CD8-positive, alpha-beta T cell (primary cell): ENCODE measurements at places on chromosomes 6 and 20. TPM values are rescaled to one million over a fixed set of nuclear protein-coding genes. Genes with fewer than 3 reads are reported as not detected.

ADGRF5 gene
- not detected for total RNA-seq

CRYBG1 gene
- total RNA-seq: 46.2 TPM

ADGRG6 gene
- total RNA-seq: 0.54 TPM

GJA1 gene
- not detected for total RNA-seq

SLC2A10 gene
- total RNA-seq: not detected

LY6G6D gene
- total RNA-seq: not detected

- DNase-seq: no peak
These were observed 85.3 kb upstream of the FOXP4 start for GRCh38 chr6:41460742-41461336.

DNA sequence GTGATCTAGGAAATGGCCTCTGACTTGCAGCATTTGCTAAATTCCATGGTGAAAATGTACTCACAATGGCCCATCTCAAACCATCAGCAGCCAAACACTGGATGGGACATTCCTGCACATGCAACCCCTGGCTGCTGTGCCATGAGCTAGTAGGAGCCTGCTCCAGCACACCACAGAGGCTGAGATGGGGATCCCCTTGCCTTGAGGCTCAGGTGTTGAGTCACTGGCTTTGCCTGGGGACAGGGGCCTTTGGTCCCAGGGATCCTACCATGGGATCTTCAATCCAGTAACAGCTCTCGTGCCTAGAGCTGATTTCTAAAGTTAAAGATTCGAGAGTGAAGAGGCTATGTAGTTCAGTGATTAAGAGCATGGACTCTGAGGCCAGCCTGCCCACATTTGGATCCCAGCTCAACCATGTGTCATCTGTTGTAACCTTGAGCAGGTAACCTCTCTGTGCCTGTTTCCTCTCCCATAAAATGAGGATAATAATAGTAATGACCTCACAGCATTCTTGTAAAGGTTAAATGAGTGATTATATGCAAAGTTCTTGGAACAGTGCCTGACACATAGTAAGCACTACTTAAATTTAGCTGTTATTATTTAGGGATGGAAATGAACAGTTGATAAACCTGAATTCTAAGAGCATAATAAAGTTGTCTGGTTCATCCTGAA lies 16.4 kb downstream of the FOXQ1 start:
- DNase-seq: no peak

DNA sequence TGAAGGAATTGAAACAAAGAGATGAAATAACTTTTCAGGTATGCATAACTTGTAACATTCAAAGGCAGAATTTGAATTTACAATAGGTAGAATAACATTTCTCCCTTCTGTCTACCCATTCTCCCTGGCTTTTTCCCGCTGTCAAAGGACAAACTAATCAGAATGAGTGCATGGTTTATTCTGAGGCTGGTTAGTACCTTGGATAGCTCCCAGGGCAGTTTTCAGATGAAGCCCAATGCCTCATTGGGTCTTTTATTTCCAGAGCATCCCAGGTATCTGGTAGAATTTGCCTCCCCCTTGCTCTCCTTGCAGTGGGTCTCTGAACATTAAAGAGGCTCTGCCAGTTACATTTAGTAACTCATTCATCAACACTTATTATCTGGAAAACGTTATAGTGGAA lies 665.5 kb downstream of the BCKDHB start:
- DNase-seq: no peak

DNA sequence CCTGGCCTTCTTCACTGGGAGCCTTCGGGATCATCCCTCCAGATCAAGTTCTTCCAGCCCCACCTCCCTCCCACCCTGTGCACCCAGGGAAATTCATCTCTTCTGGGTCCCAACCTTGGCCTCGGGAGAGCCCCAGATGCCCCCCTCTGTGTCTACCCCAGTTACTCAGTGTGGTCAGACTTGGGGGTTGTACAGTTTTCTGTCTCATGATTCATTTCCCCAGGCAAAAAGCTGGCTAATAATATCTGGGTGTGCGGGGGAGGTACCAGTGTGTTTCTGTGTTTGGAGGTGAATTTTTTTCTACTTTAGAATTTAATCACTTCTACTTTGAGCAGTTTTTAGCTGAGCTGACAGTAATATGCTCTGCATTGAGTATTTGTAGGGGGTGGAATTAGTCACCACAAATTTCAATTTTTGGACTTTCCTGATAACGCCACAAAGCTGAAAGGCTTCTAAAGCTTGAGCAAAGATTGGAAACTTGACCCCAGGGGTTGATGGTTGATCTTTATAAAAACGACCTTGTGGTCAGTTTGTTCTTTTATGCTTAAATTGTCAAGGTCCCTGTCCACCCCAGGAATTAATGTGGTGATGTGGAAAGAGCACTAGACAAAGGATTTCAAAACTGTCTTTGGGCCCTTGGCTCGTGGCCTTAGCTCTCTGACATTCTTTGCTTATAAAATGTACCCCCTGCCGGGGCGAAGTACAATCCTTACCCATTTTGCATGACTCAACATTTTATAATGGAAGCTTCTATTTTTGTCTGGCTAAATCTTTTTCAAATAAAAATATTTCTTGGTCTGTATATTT lies 284.7 kb upstream of the TAB2 start:
- DNase-seq: no peak

DNA sequence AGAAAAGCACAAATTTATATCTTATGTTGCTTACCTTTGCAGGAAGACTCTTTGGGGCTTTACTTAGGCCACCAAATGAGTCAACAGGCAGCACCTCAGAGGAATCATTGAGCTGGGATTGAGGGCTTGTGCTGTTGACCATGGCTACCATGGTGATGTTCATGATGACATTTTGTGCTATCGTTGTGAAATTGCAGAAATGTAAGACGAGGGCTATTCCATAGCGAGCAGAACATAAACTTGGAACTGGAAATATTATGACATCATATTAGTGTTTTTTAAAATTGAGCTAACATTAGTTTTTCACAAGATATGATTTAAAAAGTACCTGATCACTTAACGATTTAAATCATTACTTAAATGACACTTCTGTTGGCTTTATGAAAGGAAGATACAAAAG lies 11.8 kb downstream of the SLC17A3 start:
- DNase-seq: no peak

GRCh38 chr6:121450242-121450641 lies 14.8 kb downstream of the GJA1 start:
- no peak for DNase-seq

DNA sequence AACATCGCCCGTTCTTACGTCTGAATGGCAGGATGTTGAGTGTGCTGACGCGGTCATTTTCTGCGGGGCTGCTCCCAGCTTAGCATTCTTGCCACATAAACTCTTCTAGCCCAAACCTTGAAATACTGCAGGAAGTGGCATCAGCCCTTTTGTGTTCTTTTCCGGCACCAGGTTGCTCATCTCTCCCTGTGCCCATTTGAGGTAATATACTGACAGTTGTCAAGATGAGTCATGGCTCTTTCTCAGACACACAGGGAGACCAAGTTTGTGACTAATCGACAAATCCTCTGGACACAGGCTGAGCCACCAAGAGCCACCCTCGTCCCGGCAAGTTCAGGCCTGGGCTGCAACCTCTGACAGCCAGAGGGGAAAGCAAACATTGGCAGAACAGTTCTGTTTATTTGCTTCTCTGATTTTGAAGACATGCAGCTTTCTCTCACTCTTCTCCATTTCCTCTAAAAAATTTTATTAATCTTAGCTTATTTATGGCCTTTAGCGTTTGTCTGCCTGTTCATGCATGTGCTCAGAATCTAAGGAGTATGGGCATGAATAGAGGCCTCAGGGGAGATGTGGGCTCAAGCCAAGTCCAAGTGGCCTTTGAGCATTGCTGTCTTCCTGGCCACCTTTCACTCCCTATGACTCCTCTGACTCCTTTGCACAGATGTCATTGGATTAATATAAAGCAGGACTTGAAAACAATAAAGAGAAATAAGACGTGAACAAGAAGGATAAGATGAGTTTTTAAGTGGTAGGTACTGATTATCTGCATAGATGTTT lies 328.2 kb upstream of the JAG1 start:
- DNase-seq: no peak

GRCh38 chr6:149320796-149321195 lies 3.3 kb downstream of the TAB2 start:
- no peak for DNase-seq
